Stimulated activated CD4-positive, alpha-beta T cell treated with anti-CD3 and anti-CD28 coated beads, Interleukin-12 subunit alpha, Interleukin-12 subunit beta, amount 100 ng/mL, for 24 hours (primary cell): ENCODE measurements at places on chromosomes 4 and X.

- no peak for DNase-seq
These were observed 54.1 kb downstream of the TXK start for GRCh38 chr4:48079972-48080391.

DNA sequence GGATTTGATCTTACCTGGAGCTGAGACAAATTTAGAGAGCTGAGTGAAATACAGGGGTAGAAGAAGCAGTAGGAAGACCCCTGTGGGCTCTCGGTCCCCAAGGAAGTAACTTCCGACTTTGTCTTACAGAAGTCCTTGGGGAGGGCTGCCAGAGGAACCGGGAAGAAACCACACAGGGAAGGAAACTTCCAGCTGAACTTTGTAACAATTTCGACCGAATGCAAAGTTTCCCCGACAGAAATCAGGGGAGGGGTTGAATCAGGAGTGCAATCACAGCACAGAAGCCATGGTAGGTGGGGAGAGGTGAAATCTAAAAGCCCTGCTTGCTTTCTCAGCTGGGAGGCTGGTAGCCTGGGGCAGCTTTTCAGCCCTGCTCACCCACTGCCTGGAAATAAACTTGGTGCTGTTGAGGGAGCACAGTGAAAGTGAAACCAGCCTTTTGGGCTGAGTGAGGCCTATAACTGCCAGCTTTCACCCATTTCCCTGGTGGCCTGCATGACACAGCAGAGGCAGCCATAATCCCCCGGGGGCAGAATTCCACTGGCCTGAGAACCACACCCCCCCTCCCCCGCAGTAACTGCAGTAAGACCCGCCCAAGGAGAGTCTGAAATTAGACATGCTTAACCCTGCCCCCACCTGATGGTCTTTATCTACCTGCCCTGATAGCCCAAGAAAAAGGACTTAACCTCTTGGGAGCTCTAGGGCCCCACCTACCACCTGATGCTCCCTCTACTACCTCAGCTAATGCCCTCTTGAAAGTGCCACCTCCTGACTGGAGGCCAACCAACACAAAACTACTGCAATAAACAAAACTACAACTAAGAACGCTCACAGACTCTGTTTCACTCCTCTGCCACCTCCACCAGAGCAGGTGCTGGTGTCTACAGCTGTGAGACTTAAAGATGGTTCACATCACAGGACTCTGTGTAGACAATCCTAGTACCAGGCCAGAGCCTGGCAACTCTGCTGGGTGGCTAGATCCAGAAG lies 248.2 kb downstream of the PARM1 start:
- no peak for DNase-seq

- DNase-seq: no peak
These were observed 41.5 kb downstream of the SETD7 start for GRCh38 chr4:139514382-139515059.

GRCh38 chr4:20615486-20616260 lies 84.6 kb upstream of the PACRGL start:
- DNase-seq: no peak

GRCh38 chr4:38930204-38930603 lies 62.6 kb downstream of the FAM114A1 start:
- no peak for DNase-seq

DNA sequence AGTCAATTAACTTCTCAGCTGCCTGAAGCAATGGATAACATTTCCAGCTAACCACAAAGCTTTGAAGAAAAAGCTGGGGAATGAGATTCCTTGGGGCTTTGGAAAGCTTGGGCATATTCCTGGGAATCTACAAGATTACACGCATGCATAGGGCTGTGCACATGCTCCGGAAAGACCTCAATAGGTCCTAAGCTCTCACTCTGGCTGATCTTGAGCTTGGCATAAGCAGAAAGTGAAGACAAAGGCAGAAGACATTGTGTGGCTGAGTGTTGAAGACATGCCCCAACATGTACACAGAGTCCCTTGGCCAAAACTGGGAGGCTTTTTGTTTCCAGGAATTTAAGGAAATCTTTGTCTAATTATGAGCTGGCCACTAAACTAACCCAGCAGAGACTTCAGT lies 31.2 kb downstream of the ATG4A start:
- no peak for DNase-seq

DNA sequence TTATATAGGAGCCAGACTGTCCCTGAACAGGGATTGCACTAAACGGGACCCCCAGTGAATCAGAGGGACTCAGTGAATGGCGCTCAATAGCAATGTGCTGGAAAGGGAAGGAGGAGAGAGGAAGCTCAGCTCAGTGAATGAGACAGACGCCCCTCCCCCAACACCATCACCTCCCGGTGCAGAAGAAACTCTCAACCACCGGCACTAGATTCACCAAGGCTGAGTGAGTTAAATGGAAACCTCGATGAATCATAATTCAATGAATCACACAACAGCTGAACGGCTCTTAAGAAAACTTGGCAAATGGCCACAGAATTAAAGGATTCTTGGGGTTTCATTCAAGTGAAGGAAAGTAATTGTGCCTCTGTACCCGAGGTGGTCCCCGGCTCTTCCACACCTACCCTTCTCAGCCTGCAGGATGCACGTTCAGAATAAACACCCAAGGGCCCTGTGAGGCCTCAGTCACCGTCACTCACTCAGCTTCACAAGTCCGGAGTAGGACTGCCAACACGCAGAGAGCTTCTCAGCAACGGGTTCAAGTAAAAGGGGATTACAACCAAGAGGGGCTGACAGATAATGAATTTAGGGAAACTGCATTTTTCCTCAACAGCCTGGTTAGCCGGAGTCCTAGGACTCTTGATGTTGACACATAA lies 29.3 kb downstream of the CRMP1 start:
- DNase-seq: peak; percentile 8
